ENCODE measurements at places on chromosomes 2 and 18.

DNA sequence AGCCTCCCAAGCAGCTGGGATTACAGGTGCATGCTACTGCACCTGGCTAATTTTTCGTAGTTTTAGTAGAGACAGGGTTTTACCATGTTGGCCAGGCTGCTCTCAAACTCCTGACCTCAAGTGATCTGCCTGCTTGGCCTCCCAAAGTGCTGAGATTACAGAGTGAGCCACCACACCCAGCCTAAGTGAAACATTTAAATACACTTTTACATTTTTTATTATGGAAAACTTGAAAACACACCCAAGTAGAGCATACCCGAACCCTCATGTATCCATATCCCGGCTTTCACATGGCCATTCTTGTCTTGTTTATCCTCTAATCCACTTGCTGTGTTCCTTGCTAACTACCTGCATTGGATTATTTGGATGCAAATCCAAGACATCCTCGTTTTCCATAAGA is 13.2 kb upstream of the AGPS start:
- DNase-seq, result no peak

DNA sequence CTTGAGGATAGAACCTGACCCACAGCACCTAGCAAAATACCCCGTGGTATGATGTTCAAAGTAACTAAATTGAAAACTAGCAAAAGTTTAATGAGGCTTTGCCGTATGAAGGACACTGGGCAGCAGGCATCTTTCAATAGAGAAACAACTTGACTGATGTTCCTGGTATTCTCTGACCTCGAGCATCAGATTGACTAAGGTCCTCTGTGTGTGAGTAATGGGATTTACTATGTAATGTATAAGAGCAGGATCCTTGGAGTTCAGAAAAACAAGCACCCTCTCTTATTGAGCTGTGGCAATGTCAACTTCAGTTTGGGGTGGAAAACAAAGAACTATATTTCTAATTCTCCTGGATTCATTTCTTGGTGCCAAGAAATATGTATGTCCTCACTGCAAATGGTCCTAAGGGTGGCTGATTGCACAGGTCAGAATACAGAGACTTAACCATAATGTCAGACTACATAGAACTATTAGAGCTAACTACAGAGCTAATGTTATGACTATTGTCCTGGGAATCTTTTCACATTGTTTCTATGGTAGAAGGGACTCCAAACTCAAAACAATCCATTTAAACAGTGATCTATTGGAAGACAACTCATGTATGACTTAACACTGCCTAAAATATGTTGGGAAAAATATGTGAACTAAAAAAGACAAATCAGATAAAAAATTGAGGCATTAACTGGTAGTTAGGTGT is 4.4 kb downstream of the TNFAIP6 start:
- no peak for DNase-seq

GRCh38 chr2:172196768-172197431 is 94.2 kb upstream of the DLX2 start:
- DNase-seq, result peak; percentile 51

DNA sequence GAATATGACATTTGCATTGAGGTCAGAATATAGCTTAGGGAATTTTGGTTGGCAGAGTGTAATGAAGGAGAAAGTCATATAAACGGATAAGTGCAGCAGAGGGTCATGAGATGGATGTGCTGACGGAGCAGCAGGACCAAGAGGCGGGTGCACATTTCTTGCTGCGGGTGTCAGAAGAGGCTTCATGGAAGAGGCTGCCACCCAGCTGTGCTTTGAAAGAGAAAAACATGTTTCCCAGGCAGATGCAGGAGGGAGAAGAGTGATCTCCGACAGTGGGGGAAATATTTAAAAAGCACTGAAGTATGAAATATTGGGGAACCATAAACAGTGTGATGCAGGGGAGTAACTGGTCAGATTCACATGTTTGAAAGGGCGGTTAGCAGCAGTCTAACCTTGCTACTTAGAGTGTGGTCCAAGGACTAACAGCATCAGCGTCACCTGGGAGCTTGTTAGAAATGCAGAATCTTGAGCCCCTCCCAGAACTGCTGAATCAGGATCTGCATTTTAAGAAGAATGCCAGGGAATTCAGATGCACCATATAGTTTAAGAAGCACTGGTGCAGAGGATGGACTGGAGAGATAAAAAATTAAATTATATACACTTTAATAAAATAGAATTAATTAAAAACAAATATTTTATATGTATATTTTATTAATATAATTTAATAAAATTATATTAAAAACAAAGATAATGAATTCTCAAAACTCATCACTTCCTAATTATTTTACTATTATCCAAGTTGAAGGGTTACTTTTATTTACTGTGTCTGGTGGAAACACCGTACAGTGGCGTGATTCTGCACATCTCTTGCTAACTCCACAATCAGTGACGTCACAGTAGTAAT is 36.1 kb upstream of the SCYGR1 start:
- no peak for DNase-seq

- no peak for DNase-seq
Measured at GRCh38 chr2:196195302-196195701, 23.9 kb upstream of the STK17B start.

DNA sequence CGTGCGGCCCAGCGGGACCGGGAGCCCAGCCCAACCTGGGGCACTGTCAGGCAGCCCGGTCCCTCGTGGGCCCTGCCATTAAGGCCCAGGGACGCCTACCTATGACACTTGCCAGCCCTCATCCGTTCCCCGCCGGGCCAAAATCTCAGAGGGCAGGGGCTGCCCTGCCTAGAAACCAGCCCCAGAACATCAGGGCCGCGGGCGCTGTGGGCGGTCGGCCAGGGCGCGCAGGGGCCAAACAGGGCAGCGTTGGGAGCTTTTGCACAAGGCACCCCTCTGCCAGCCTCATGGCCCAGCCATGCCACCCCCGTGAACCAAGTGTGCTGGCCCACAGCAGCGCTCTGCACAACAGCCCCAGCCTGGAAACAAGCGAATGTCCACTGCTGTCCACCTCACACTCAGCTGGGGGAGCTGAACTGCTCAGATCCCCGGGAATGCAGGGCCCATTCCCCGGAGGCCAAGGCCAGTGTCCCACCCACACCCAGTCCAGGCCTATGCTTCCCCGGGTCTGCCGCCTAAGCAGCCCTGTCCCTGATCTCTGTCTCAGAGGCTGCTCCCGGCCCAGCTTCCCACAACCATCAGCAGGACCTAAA is 3.5 kb upstream of the NEURL3 start:
- no peak for DNase-seq

GRCh38 chr2:237896507-237896892 is 37.1 kb downstream of the RAMP1 start:
- no peak for DNase-seq

GRCh38 chr18:58645398-58645797 is 16.5 kb upstream of the ALPK2 start:
- no peak for DNase-seq

GRCh38 chr18:70078106-70078505 is 127.4 kb downstream of the RTTN start:
- DNase-seq, result no peak

DNA sequence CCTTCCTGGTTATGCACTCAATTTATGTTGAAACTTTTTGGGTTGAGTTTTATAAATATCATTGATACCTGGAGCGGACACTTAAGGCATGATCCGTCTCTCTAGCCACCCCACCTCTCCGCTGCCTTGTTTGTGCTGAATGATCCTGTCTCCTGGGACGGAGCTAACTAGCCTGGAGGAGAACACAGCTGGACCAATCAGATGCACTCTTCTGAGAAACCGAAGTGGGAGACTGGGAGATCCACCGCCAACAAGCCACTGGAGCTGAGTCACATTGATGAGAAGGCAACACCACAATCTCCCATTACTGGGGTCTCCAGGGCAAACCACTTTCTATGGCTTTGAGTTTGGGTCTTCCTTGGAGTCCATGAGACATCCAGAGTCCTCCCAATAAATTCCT is 29.3 kb downstream of the CYP26B1 start:
- no peak for DNase-seq

GRCh38 chr2:242052421-242052820 is 182.9 kb downstream of the RTP5 start:
- DNase-seq, result no peak

DNA sequence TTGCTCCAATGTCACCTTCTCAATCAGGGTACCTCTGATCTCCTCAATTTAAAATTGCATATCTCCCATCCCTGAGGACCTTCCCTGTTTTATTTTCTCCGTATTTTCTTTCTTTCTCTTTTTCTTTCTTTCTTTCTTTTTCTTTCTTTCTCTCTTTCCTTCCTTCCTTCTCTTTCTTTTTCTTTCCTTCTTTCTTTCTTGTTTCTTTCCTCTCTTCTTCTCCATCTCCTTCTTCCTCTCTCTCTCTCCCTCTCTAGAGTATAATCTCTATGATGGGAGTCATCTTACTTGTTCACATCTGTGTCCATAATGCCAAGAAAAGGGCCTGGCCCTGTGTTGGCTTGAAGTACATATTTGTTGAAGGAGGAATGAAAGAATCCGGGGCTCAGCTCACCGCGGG is 21.3 kb upstream of the SIX2 start:
- no peak for DNase-seq

GRCh38 chr18:79493211-79493800 is 97.6 kb downstream of the NFATC1 start:
- DNase-seq, result no peak

DNA sequence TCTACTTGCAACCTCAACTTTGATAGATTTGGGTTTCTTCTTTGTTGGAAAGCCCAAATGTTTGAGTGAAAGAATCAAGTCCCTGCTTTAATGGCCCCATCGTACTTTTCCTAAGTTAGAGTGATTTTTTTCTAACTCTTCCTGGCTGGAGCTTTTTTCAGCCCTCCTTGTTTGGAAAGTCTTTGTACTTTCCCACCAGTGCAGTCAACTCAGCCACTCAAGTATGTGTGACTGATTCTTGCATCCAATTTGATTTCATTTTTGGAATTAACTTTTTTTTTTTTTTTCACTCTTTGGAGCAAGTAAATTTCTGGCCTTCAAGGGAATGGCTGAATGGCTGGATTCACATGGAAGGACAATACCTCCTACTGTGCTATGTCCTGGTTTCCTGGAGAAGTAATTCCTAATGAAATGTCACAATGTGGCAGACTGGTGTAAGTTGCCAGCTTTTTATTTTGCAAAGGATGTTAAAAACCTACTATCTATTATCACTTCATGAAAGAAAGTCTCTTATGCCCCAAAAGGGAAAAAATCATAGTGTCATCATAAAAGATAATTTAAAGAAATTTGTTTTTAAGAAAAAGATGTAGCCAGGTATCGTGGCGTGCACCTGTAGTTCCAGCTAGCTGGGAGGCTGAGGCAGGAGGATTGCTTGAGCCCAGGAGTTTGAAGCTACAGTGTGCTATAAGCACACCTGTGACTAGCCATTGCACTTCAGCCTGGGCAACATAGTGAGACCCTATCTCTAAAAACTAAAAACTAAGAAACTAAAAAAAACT is 76.0 kb upstream of the ZFP36L2 start:
- DNase-seq, result no peak

DNA sequence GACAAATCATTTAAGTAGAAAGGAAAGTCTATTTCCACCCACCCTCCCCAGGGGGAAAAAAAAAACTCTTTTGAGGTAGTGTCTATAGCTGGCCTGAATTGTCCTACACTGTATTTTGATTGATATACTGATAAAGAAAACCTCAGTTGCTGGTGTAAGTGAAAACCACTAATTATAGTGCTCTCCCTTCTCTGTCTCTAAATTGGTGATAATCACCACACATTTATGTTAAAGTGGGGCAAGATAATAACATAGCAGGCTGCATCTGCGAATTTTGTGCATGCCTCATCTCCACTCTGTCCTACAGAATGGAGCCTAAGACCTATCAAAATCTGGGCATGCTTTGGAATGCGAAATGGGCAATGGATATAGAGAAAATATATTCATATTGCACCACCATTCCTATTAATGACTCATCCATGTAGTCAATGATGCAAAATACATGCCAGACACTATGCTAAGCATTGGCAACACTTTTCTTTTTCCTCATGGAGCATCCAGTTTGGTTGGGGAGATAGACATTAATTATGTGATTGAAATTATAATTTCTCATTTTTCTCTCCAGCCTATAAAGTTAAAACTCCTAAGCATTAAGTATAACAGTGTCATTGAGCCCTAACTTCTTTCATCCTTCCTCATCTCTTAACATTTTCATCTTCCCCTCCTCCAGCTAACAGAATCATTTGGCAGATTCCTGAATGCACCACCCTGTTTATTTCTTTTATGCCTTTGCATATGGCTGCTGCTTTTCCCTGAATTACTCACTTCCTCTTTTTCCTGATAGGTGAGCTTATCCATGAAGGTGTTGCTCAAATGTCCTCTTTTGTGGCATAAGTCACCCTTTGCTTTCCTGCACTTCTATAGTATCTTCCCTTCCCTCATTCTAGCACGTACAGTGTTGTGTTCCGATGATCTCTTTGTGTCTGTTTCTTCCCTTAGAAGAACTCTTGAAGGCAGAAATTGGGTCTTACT is 58.2 kb downstream of the SLC9A2 start:
- no peak for DNase-seq

DNA sequence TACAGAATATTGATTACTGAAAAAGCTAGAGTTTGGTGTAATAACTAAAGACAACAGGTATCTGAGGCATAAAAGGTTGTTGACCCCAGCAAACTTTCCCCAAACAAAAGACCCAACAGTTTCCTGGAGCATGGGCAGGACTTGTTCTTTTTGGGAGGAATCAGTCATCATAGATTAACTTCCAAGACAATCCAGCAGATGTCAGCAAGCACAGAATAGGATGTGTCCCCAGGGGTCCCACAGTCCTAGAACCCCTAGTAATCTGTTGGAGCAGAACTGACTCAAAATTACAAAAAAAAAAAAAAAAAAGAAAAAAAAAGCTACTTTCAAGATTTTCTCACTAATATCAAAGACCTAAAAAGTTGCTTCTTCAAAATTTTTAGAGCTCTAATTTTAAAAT is 564.7 kb upstream of the SLC39A10 start:
- DNase-seq, result no peak

DNA sequence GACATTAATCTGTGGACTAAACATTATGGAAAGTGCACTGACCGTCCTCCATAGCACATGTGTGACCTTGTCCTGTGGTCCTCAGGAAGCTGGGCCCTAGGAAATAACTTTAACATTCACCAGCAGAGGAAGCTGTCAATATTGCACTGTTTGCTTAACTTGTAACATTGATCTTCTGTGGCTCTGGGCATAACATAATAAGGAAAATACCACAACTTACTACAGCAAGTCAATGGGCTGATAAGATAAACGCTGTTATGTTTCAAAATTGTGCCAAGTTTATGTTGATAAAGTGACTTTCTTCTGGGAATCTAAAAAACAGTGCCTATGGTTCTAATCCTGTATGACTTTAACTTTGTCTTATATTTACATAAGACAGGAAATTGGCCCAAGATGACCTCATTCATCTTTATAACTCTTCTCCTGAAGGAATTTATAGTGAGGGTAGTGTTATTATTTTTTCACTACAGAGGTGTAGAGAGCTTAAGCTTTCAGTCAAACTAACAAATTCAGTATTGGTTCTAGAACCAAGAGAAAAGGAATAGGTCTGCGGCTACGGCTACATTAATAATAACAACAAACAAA is 113.7 kb upstream of the MAP4K3 start:
- DNase-seq, result no peak

Measured in stimulated activated CD4-positive, alpha-beta T cell treated with anti-CD3 and anti-CD28 coated beads, Interleukin-2, amount 100 ng/mL, for 24 hours (primary cell).